Activated CD4-positive, CD25-positive, alpha-beta regulatory T cell treated with anti-CD3 and anti-CD28 coated beads, Interleukin-2, amount 50 U/mL, for 24 hours (primary cell): ENCODE measurements at places on chromosomes 5 and 9.

DNA sequence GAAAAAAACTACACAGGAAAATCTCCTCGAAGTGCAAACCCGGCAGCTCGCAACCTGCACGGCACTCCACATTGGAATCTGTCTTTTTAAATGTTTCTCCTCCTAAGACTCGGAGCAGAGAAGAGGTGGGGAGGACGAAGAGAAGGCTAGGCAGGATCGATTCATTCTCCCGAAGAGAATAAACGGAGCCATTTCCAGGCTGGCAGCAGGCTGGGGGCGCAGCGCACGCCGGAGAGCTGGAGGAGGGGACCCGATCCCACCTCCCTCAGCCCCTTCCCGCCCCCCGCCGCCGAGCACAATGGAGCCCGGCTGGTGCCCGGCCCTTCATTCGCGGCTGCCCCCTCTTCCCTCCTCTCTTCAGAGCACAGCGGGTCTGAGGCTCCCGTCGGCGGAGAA is 628 bp downstream of the HOMER1 start:
- ATAC-seq, result peak; percentile 30

GRCh38 chr9:135602789-135603481 is 36.4 kb downstream of the GLT6D1 start:
- ATAC-seq, result no peak

GRCh38 chr9:89807101-89807395 is 202.2 kb downstream of the GADD45G start:
- ATAC-seq, result no peak

DNA sequence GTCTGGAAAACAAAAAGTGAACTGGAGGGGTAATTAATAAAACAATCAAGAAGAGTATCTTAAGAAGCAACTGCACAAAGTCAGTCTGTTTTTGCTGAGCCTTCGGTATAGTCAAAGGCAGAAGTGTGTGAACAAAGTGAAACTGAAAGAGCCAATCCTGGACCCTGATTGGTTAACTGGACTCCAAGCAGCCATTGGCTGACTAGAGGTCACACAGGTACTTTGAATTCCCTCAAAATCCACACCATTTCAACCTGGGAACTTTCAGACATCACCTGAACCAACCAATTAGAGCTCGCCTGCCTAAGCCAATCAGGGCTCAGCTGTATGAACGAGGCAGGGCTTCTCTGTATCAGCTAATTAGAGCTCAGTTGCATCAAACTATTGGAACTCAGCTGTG is 286.7 kb downstream of the TLE4 start:
- ATAC-seq, result peak; percentile 69

GRCh38 chr5:57325678-57326397 is 152.0 kb downstream of the GPBP1 start:
- no peak for ATAC-seq
